Islet precursor cell (in vitro differentiated cells): ENCODE measurements at places on chromosomes 7 and 10.

DNA sequence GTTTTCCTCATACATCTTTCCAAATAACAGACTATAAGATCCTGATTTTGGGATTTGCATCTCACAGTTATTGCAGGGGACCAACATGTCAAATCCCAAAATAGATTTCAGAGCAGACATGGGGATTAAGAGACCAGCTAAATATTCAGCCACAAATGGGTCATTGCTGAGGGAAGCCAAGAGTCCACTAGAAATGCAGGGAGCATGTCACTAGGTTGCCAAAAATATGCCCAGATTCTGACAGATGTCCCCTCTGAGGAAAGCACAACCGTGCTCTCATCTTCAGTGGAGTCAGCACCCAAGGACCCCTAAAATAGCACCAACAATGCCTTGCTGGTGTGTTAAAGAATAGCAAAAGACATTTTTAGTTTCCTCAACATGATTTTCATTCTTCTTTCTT lies 56.2 kb upstream of the AGK start:
- DNase-seq = no peak

GRCh38 chr7:43450894-43451293 lies 132.0 kb upstream of the STK17A start:
- peak; percentile 13 for DNase-seq

- no peak for DNase-seq
Measured at GRCh38 chr10:60490013-60490412, 100.3 kb upstream of the ANK3 start.

- no peak for DNase-seq
Measured at GRCh38 chr7:147833970-147834369, 756.6 kb upstream of the C7orf33 start.

GRCh38 chr7:40945788-40946187 lies 757.1 kb downstream of the INHBA start:
- DNase-seq = no peak

DNA sequence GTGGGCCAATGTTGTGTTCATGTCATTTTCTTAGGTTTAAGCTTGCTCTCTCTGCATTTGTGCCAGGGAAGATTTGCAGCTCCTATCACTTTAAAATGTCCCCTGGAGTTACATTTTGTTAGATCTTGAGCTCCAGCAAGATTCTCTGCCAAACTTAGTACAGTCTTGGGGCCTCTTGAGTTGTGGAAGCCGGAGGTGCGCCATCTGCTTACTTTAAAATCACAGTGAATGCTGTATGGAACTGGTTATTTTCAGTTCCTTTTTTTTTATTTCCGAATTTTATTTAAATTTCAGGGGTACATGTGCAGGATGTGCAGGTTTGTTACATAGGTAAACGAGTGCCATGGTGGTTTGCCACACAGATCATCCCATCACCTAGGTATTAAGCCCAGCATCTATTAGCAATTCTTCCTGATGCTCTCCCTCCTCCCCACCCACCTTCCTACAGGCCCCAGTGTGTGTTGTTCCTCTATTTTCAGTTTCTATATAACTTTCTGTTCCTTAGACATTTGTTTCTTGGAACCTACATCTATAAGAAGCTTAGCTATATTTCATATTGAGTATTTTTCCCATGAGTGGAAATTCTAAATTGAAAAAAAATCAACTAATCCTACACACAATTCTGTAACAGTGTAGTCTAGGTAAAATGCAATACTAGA lies 114.4 kb upstream of the CREB5 start:
- no peak for DNase-seq

- peak; percentile 61 for DNase-seq
Measured at GRCh38 chr10:22253580-22253882, 35.7 kb upstream of the EBLN1 start.

DNA sequence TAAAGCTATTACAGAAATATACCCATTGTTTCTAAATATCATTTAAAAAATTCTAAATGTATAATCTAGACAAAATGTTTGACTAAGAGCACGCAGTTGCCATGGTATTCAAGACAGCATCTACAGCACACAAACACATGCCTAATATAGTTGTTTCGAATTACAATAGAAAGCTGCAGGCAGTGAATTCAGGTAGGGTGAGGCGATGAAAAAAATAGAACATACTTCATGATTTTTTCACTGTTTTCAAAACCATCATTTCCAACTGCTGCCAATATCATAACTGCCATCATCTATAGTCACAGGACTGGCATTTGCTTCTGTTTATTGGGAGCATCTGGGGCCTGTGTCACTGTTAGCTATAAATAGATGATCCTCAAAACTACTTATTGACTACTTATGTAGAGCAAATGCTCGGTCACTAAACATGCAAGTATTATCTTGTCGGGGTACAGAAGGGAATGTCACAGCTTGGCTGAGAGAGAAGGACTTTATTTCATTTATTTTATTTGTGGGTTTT lies 34.4 kb upstream of the OTUD1 start:
- DNase-seq = no peak

- DNase-seq = no peak
Measured at GRCh38 chr7:28549998-28550397, 137.7 kb downstream of the CREB5 start.

GRCh38 chr7:29496355-29497020 lies 67.1 kb upstream of the PRR15 start:
- DNase-seq = no peak

DNA sequence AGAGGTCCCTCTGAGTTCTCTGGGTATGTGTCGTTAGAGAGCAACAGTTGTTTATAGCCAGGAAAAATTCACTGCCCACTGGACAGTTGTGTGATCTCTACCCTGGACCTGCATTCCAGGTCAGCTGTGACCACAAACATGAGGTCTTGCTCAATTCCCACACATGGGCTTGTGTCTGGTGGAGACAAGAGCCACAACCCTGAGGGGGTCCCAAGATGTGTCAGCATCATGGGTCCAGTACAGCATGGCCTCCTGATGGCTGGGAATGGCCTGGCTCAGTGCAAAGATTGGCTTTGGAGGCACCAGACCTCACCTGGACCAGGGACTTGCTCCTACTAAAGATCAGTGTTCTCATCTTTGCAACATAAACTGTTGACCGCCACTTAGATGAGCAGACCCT lies 751.6 kb downstream of the GRID1 start:
- peak; percentile 54 for DNase-seq

GRCh38 chr10:101763141-101763846 lies 12.6 kb downstream of the FGF8 start:
- DNase-seq = no peak

- no peak for DNase-seq
Measured at GRCh38 chr7:114942446-114943175, 20.7 kb downstream of the MDFIC start.

- peak; percentile 73 for DNase-seq
Measured at GRCh38 chr10:110226926-110227641, 19.7 kb downstream of the MXI1 start.

DNA sequence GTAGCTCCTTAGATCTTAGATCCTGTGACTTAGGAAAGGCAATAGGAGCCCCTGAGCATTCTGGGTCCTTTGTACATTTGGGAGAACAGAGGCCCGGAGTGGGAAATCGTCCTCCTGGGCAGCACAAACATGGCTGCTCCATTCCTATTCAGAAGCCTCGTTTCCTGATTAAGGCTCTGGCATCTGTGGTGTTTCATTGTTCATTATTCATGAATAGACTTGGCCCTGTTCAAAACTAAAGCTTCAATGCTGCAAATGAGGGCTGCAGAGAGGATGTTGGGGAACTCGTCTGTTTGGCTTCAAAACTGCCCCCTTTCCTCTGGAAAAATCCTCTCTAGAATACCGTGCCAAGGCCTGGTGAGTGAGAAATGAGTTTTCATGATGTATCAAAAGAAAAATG lies 3.4 kb upstream of the HTRA1 start:
- DNase-seq = no peak

- no peak for DNase-seq
Measured at GRCh38 chr7:3336042-3336665, 35.1 kb downstream of the SDK1 start.

- DNase-seq = no peak
Measured at GRCh38 chr10:86018735-86019058, 347.9 kb downstream of the GRID1 start.

GRCh38 chr10:6669269-6669859 lies 89.3 kb upstream of the PRKCQ start:
- DNase-seq = no peak

- DNase-seq = peak; percentile 17
Measured at GRCh38 chr10:122663516-122664130, 36.0 kb downstream of the C10orf120 start.

- DNase-seq = no peak
Measured at GRCh38 chr7:30893357-30893756, 18.3 kb upstream of the AQP1 start.

- no peak for DNase-seq
Measured at GRCh38 chr7:141356161-141356560, 195.0 kb upstream of the AGK start.

GRCh38 chr7:134935701-134936100 lies 50.6 kb upstream of the AGBL3 start:
- no peak for DNase-seq

DNA sequence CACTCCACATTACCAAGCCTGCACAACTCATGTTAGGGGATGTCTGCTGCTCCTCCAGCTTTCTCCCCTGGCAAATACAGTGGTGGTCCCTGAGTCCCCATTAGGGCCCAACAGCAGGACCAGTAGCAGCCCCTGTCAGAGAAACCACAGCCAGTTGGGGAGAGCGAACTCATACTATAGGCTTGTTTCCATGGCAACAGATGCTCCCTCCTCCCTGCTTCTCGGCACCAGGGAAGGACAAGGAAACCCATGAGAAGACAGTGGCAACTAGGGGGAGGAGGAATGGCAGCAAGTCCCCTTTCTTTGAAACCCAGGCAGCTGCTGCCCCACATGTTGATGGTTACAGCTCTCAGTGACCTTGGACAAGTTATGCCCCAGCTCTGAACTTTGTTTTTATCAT lies 326.4 kb downstream of the KCNMA1 start:
- no peak for DNase-seq

GRCh38 chr7:4638781-4639575 lies 43.1 kb upstream of the FOXK1 start:
- DNase-seq = peak; percentile 81

DNA sequence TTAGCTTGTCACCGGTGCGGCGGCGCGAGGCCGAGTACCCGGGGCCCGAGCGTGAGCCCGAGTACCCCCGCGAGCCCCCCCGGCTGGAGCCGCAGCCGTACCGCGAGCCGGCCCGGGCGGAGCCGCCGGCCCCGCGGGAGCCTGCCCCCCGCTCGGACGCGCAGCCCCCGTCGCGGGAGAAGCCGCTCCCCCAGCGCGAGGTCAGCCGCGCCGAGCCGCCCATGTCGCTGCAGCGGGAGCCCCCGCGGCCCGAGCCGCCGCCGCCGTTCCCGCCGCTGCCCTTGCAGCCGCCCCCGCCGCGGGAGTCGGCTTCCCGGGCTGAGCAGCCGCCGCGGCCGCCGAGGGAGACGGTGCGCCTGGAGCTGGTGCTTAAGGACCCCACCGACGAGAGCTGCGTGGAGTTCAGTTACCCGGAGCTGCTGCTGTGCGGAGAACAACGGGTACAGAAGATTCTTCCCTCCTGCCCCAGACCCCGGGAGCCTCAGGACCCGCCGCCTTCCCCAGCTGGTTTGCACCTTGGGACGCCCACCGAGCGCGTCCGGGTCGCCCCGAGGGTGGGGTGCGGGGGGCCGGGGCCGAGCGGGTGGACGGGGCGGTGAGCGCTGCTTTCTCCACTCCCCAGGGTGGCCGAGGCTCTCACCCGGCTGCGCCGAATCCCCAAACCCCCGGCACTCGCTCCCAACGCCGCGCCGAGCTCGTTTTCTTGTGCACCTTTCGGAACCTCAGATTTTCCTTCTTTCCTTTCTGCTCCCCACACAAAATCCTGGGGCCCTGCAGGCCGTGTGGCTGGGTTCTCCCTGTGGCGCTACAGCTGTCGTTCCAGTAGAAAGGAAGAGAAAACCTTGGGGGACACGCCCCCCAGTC lies 708 bp downstream of the UBN2 start:
- DNase-seq = peak; percentile 65

GRCh38 chr7:117069379-117069778 lies 116.1 kb downstream of the ST7 start:
- no peak for DNase-seq

GRCh38 chr10:121317374-121317773 lies 280.9 kb downstream of the FGFR2 start:
- DNase-seq = no peak

- DNase-seq = peak; percentile 51
Measured at GRCh38 chr7:155594961-155595366, 48.6 kb upstream of the CNPY1 start.

- no peak for DNase-seq
Measured at GRCh38 chr10:120656107-120656506, 195.1 kb upstream of the WDR11 start.

DNA sequence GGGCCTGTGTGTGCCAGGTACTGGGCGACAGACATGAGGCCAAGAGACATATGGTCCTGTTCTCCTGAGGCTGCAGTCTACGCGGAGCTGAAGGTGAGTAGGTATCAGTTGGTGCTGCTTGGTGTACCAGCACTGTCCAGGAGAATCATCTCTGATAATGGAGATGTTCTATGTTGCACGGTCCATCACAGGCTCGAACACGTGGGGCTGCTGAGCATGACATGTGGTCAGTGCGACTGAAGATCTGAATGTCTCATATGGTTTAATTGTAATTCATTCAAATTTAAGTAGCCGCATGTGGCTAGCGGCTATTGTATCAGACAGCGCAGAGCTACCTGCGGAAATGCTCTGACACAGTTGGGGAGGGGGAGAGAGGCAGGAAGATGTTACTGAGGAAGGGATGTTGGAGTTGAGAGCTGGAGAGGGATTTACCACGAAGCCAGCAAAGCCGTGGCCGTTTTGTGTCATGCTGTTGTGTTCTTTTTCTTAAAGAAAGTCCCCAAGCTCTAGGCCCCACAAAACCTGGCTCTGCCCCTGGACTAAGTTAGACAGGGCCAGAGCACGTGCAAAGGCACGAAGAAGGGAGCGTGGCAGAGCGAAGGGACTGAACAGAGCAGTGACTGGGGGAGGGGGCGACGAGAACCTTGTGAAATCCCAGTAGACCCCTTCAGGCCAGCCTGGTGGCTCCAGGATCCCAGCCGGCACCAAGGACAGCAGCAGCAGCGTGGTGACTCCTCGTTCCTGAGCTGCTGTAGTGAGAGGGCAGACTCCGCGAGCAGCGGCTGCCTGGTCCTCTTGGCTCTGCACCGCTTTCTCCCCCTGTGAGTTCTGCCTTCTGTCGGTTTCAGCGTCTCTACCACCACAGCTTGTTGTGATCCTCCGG lies 20.0 kb downstream of the SMKR1 start:
- peak; percentile 75 for DNase-seq

GRCh38 chr7:33909755-33910154 lies 4.4 kb downstream of the BMPER start:
- DNase-seq = no peak

- DNase-seq = no peak
Measured at GRCh38 chr7:50751146-50751545, 31.6 kb downstream of the GRB10 start.

DNA sequence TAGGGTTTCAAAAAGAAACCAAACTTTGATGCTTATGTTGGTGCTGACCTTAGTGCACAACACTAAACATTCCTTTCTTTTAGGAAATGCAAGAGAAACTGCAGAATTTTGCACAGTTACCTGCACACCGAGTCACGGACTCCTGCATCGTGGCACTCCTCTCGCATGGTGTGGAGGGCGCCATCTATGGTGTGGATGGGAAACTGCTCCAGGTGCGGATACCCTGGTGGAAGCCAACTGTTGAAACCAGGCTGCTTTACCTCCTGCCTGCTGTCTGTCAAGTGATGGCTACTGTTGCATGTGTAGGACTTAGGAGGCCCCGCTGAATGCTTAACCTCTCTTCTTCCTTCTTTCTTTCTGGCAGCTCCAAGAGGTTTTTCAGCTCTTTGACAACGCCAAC lies 11.7 kb downstream of the CASP2 start:
- DNase-seq = peak; percentile 80

GRCh38 chr10:30182191-30183054 lies 123.0 kb upstream of the JCAD start:
- DNase-seq = peak; percentile 98
